EH (cell line): ENCODE measurements at places on chromosomes 12 and 14.

GRCh38 chr12:86170051-86170450 lies 86.1 kb downstream of the MGAT4C start:
- no peak for DNase-seq

- DNase-seq = no peak
Observed at GRCh38 chr12:32124637-32125036, 18.0 kb downstream of the BICD1 start.

- no peak for DNase-seq
Observed at GRCh38 chr14:72401101-72401625, 468.9 kb downstream of the RGS6 start.

DNA sequence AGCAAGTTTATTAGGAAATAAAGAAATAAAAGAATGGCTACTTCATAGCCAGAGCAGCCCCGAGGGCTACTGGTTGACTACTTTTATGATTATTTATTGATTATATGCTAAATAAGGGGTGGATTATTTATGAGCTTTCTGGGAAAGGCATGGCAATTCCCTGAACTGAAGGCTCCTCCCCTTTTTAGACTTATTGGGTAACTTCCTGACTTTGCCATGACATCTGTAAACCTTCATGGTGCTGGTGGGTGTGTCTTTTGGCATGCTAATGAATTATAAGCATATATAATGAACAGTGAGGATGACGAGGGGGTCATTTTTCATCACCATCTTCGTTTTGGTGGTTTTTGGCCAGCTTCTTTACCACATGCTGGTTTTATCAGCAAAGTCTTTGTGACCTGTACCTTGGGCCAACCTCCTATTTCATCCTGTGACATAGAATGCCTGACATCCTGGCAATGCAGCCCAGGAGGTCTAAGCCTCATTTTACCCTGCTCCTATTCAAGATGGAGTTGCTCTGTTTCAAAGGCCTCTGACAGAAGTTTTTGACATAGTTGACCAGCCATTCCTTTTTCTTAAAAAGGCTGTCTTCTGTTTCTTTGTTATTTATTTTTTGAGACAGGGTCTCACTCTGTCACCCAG lies 11.1 kb upstream of the PTGES3 start:
- DNase-seq = no peak

DNA sequence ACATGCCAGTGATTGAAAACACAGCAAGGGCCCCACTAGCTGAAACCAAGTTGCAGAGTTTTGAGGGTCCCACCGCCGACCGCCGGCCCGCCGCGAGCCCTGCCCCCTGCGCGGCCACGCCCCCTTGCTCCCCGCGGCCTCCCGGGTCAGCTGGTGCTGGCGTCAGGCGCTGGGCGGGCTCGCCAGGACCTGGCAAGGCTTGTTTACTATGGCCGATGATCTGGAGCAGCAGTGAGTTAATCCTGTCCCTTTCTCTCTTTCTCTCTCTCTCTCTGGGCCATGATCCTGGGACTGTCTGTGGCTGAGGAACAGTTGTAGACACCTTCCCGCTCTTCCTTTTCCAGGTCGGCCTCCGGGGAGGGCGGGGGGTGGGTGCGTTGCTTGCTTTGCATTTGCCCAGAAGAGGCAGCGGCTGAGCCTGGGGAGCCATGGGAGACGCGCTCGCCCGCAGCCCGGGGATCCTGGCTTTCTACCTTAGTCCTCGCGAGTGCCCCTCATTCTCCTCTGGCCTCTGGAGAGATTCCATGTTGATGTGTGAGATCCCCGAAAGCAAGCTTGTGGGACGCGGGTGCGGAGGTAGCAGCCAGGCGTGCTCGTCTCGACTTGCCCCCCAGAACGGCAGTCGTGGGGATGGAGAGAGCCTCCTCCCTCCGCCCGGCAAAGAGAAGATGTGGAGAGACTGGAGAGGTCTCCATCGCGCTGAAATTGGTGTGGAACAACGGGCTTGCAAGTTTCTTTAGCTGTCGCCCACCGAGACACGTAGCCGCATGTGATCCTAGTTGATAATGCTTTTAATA lies at the start of gene ABHD4:
Gene ABHD4, plus strand, starts transcription at position 202 of the 797 bp plus-strand sequence. Its CDS starts 7 bp downstream, at position 209.
- DNase-seq = peak; percentile 70

GRCh38 chr12:2439332-2440100 lies 355.3 kb upstream of the FKBP4 start:
- DNase-seq = no peak

DNA sequence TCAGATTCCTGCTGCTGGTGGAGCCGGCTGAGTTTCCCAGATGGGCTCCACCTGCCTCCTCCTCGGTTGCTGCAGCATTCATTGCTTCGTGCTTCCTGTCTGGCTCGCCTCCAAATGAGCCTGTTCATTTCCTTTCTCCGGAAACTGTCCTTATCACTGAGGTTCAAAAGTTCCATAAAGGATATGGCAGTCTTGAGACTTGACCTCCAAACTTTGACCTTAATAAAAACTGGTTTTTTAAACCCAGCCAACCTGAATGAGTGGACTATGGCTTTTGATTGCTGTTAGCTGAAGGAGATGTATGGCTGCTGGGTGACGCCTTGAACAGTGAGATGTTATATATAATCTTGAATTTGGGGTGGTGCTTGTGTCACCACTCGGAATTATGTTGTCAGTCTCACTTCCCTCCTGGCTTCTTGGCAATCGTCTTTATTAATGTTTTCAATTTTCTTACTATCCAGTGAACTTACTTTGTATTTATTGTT lies 62.7 kb downstream of the RASSF3 start:
- peak; percentile 59 for DNase-seq

- peak; percentile 47 for DNase-seq
Observed at GRCh38 chr14:91482263-91483013, 27.7 kb downstream of the PPP4R3A start.

- no peak for DNase-seq
Observed at GRCh38 chr12:27133022-27133590, 50.7 kb upstream of the C12orf71 start.

DNA sequence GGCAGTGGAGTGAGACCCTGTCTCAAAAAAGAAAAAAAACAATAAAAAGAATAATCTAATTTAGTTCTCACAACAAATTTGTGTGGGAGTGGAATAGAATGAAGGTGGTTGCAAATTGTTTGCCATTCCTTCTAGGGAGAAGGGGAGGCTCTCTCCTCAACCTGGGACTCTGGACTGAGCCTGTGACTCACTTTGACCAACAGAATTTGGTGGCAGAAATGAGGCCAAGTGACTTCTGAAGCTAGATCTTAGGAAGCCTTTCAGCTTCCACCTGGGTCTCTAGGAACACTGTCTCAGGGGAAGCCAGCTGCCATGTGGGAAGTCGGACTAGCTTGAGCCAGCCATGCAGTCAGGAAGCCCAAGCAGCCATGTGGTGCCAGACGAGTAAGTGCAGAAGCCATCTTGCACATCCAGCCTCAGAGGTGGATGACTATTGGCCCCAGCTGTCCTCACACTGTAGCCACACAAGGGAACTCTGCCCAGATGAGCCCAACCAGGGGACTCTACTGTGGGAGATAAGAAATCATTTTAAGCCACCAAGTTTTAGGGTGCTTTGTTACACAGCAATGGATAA lies 14.4 kb downstream of the ALDH2 start:
- DNase-seq = no peak

GRCh38 chr12:109178532-109178931 lies 62.1 kb downstream of the ACACB start:
- no peak for DNase-seq

- DNase-seq = no peak
Observed at GRCh38 chr12:101981868-101982267, 79.9 kb downstream of the WASHC3 start.

- no peak for DNase-seq
Observed at GRCh38 chr12:69644511-69644910, 33.8 kb upstream of the LRRC10 start.

DNA sequence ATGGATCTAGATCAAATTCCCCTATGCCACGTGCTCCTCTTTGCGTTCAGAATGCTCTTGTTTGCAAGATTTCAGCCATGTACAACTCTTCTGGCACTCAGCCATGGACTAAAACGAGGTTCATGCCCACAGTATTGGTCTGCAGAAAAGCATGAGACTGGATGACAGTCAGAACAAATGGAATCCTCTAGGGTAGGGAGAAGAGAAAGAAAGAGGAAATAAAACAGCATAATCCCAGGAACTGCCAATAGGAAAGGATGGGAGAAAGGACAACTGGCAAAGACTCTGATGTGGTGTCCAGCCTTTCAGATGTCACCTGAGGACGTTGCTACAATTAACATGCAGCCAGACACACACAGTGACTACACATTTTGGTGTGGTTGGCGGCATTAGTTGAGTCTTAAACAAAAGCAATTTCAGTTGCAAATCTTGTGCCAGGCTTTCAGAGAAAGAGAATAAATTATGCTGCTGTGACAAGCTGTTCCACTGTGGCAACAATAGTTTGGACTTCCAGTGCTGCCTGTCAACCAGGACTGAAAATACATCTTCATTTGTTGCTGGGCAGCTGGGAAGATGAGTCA lies 338.0 kb downstream of the RGS6 start:
- DNase-seq = no peak

GRCh38 chr14:53295985-53296582 lies 143.0 kb upstream of the DDHD1 start:
- peak; percentile 44 for DNase-seq

DNA sequence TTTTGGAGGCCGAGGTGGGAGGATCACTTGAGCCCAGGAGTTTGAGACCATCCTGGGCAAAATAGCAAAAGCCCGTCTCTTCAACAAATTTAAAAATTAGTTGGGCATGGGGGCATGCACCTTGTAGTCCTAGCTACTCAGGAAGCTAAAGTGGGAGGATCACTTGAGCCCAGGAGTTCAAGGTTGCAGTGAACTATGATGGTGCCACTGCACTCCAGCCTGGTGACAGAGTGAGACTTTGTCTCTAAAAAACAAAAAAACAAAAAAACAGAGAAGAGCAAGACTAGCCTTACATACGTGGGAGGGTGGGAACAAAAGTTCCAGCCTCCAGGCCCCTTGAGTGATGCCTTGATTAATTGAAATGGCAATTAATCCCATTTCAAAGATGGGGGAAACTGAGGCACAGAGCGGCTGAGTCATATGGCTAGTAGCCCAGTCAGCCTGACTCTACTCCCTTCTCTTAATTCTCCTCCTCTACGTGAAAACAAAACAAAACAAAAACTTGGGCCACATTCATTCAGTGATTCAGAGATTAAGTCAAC lies 3.3 kb upstream of the FAM222A start:
- no peak for DNase-seq

- DNase-seq = no peak
Observed at GRCh38 chr14:35987731-35988130, 161.6 kb downstream of the BRMS1L start.

GRCh38 chr12:4086481-4086880 lies 187.1 kb upstream of the CCND2 start:
- DNase-seq = no peak

GRCh38 chr12:120402217-120402616 lies 33.3 kb upstream of the MSI1 start:
- DNase-seq = peak; percentile 18

- no peak for DNase-seq
Observed at GRCh38 chr12:67414011-67414715, 145.0 kb downstream of the CAND1 start.

GRCh38 chr14:53569446-53569845 lies 387.2 kb downstream of the BMP4 start:
- no peak for DNase-seq

- DNase-seq = no peak
Observed at GRCh38 chr12:16568873-16569272, 37.1 kb downstream of the LMO3 start.

GRCh38 chr14:51014086-51014485 lies 69.8 kb upstream of the PYGL start:
- DNase-seq = peak; percentile 85

GRCh38 chr14:100261621-100262020 lies 22.7 kb downstream of the YY1 start:
- DNase-seq = no peak

DNA sequence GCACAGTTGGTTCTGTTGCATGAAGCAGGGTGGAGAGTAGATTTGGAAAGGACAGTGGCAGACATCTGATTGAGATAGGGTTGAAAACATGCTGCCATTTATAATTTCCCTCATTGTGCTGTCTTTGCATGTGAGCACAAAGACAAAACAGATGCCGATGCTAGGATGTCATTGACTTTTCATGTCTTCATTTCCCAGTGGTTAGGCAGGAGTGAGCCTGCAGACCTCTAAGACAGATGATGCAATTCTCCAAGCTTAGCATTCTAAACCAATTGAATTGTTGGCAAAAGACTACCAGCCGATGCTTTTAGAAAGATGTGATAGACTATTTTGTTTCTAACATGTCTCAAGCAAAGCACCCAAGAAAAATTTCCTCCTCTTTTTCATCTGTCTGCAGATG lies 37.1 kb upstream of the PELI2 start:
- DNase-seq = peak; percentile 47

GRCh38 chr12:112096667-112097066 lies 11.9 kb downstream of the NAA25 start:
- peak; percentile 83 for DNase-seq

- DNase-seq = no peak
Observed at GRCh38 chr14:31362746-31363145, 57.6 kb downstream of the HEATR5A start.

DNA sequence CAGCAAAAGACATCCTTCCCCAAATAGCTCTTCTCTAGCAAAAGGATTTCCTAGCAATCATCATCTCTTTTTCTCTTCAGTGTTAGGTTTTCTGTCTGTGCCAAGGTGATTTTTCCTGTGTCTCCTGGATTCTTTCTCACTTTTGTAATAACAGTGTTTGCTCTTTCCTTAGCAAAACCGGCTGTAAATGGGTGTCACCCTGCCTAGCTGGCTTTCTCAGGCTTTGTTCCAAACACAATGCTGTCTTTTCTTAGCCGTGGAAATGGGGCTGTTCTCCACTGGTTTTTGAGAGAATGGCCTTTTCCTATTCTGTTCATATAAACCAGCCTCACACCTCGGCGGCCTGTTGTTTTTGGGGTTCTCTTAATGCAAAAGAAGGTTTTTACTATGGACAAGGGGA lies 21.9 kb downstream of the JDP2 start:
- no peak for DNase-seq

- DNase-seq = peak; percentile 52
Observed at GRCh38 chr12:92002195-92002649, 143.4 kb downstream of the BTG1 start.

- DNase-seq = peak; percentile 84
Observed at GRCh38 chr14:96121660-96122395, 82.7 kb downstream of the C14orf132 start.

- DNase-seq = no peak
Observed at GRCh38 chr14:100155049-100155621, 4.3 kb downstream of the DEGS2 start.

DNA sequence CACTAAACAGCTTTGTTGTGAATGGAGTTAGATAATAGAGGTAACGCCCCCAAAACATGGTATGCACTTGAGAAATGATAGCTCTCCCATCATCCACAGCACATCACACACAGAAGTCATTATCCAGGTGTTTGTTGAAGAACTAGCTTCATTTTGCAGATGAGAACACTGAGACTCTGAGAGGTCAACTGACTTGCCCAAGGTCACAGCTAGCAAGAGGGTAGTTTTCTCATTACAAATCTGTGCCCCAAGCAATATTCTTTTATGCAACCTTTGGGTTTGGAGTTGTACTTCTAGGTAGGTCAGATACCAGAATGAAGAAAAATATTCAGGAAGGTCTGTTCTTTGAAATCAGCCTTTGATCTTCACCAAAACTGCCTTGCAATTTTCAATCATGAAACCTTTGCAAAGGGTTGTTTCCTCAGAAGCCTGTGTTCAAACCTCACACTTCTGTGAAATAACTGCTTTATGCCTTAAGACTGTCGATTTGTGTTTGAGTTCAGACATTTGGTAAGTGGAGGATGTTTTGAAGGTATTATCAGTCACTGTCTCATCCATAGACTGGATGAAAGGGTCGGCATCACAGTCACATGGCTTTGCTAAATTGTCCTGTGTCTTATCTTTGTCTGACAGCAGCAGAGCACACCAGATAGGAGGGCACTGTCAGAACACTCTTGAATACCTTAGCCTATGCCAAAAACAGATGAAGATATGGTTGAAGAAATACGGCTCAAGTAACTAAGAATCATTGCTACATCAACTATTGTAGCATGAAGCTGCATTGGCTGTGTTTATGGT lies 233.2 kb upstream of the BTG1 start:
- DNase-seq = no peak
